ENCODE measurements at places on chromosomes 13 and 19.

DNA sequence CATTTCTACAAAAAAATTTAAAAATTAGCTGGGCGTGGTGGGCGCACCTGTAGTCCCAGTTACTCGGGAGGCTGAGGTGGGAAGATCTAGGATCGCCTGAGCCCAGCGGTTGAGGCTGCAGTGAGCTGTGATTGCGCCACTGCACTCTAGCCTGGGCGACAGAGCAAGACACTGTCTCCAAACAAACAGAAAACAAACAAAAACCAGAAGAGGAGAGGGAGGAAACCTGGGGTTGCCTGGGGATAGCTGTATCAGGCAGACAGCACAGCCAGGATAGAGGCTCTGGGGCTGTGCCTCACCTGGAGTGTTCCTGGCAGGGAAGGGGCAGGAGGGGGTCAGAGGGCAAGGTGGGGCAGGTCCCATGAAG, 2.6 kb upstream of the POLR2E start:
- DNase-seq = no peak

- DNase-seq = no peak
Measured at GRCh38 chr13:100362781-100363180, 225.8 kb downstream of the GGACT start.

- no peak for DNase-seq
Measured at GRCh38 chr13:86608701-86609100, 809.5 kb upstream of the SLITRK6 start.

DNA sequence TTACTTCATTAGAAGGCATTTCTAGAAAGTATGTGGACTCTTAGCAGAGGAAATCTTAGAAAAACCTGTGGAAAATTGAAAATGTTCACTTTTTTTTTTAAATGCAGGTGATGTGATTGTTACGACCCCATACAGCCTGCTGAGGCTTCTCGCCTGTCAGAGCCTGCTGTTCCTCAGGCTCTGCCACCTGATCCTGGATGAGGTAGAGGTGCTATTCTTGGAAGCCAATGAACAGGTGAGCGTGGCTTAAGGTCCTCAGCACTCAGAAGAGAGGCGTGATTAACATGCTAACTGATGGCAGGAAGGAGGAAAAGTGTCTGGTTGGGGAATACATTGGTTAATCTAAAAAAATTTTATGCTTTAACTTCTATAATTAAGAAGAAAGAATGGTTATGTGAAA, 71.4 kb downstream of the SLC7A9 start:
- no peak for DNase-seq

DNA sequence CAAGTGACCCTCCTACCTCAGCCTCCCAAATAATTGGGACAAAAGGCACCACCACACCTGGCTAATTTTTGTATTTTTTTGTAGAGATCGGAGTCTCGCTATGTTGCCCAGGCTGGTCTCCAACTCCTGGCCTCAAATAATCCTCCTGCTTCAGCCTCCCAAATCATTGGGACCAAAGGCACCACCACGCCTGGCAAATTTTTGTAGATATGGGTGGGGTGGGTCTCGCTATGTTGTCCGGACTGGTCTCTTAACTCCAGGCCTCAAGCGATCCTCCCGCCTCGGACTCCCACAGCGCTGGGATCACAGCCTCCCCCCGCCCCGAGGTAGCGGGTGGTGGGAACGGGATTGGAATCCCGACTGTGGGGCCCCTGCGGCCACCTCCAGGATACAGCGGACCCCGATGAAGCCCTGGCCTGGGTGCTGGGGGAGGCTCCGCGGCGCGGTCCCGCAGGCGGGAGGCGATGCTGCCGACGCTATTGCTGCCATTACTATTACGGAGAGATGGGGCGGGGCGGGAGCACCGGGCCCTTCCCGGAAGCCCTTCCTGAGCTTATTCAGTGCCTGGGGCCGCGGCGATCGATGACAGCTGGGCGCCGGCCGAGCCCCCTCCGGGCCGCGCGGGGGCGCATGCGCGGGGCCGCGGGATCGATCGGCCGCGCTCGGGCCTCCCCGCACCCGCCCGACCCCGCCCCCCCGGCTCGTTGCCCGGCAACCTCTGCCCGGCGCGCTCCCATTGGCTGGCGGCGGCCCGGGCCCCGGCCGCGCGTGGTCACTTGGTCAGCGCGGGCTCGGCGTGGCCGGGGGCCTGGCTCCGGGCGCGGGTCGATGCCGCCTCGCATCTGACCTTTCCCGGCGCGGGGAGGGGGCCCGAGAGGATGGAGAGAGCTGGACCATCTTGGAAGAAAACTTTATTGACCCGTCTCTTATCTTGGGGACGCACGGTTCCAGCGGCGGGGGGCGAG, 27.9 kb upstream of the ONECUT3 start:
- peak; percentile 31 for DNase-seq

DNA sequence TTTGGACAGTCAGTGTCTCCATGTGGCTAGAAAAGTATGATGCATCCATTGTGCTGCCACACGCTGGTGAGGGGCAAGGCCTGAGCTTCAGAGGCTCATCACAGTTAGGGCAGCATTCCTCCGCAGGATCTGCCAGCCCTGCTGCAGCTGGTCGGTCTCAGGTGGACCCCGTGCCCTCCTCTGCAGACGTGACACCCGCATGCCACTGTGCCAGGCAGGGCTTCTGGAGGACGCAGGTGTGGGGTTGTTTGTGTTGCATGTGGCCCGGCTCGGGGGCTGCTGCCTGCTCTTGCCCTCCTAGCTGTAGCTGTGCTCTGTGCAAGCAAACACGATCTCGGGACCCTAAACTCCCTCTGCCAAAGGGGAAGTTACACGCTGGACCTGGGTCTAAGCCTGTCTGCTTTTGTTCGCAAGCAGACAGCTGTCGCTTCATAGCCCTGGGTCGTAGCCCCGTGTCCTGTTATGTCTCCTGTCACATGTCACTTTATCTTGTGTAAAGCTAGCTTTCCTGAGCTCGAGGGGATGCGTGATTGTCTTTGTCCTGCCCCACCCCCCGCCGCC, 45.3 kb downstream of the SLC7A9 start:
- DNase-seq = no peak

- DNase-seq = no peak
Measured at GRCh38 chr13:110125613-110126272, 181.2 kb downstream of the COL4A1 start.

- DNase-seq = peak; percentile 84
Measured at GRCh38 chr13:113959198-113959597, 14.7 kb downstream of the C13orf46 start.

- no peak for DNase-seq
Measured at GRCh38 chr13:30192320-30193093, 114.8 kb downstream of the KATNAL1 start.

DNA sequence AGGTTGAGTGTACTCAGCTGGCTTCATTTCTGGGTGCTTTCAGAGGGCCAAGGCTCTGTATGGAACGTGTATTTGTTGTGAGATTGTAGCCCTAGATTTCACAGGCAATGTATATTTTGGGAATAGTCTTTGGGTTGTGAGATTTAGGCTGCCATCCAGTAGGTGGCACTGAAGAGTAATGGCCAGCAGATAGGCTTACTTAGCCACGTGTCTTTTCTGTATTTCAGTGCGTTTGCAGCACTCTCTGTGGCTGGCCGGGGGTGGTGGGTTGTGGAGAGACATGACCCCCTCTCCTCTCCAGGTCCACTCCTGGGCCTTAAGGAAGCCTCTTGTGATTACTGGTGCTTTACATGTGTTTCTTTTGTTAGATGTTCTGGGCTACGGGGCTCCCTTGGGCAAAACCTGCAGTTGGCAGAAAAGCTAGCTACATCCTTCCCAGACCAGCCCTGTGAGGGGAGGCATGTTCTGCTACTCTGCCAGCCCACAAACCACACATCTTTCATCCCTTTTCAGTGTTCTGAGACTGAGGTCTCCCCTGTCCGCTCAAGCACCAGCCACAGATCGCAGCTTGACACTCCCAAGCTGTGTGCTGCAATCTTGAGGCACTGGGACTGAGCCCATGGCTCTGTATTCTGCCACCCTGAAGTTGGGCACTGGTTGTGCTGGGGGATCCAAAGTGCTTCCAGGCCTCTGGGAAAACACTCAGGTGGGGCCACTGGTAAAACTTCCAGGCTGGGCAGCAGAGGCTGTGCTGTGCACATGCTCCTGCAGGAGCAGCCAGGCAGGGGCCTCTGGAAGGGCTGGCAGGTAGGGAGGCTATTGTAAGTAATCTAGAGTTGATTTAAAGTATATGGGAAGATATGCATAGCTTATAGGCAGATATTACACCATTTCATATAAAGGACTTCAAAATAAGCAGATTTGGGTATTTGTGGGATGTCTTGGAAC, 1096.8 kb upstream of the PCDH20 start:
- DNase-seq = peak; percentile 52

GRCh38 chr19:30070968-30071632, 129.1 kb downstream of the URI1 start:
- no peak for DNase-seq

- peak; percentile 76 for DNase-seq
Measured at GRCh38 chr19:12092065-12092867, 27.7 kb downstream of the ZNF844 start.

- DNase-seq = no peak
Measured at GRCh38 chr13:56166864-56167263, 973.9 kb upstream of the PRR20A start.

DNA sequence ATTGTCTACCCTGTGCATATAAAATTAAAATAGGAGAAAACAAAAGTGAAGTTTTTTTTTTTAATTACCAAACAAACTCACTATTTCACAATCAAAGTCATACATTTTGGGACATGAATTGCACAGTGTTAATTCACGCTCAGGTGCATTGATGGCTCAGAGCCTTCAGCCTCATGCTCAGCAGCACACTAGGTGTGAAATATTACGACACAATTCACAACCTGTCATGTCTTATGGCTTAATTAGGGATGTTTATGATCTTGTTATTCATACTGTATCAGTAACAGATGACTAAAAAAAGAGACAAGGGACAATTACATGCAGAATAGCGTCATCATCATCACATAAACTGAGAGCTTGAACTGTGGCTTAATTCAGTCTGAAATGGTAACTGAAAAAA, 2005.5 kb upstream of the PCDH20 start:
- no peak for DNase-seq

- DNase-seq = no peak
Measured at GRCh38 chr19:16112778-16113177, 1.1 kb downstream of the RAB8A start.

DNA sequence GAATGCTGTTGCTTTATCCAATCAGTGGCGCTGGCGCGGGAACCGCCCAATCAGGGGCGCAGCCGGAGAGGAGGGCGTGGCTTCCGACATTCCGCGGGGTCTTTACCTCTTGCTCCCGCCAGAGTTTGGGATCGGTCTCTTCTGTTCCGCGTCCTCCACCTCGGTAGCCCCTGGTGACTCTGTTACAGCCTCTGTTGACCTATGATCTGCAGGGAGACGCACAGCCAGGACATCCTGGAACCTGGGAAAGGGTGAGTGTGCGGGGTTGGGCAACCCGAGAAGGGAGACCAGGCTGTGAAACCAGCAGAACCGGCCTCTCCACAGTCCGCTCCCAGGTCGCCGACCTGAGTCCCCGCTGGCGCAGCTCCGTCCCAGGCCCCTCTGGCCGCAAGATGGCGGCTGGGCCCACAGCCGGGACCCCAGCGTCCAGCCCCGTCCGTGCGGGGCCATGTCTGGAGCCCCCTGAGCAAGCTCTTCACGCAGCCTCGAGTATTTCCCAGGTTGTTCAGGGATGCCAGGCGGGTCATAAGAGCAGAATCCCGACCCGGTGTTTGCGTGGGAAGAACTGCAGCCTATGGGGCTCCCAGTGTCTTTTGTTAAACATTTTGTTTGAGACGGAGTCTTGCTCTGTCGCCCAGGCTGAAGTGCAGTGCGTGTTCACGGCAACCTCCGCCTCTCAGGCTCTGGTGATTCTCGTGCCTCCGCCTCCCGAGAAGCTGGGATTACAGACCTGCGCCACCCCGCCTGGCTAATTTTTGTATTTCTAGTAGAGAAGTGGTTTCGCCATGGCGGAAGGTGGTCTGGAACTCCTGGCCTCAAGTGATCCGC, 4.4 kb upstream of the ZNF681 start:
- DNase-seq = peak; percentile 89

GRCh38 chr19:53982611-53983010, 8.8 kb upstream of the CACNG6 start:
- peak; percentile 9 for DNase-seq

GRCh38 chr19:35136977-35137702, 1.5 kb upstream of the FXYD1 start:
- no peak for DNase-seq
